ENCODE measurements at places on chromosomes 2 and 18.

DNA sequence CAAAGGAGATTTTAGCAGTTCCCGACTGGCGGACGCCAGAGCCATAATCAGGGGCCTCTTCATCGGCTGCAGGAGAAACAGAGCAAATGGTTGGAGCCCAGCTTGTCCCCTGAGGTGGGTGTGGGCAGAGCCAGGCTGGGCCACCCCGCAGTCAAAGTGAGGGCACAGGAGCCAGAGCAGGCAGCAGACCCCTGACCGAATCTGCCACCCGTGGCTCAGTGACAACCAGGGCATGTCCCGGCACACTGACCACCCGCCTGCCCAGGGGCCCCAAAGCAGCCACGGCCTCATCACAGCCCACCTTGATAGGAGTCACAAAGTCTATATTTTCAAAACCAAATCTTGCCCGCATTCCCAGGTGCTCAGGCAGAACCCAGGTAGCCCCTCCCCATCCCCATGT, 55.6 kb downstream of the AQP12A start:
- no peaks in the 10 kb centered on the region for H3K27me3 ChIP-seq
- no peaks in the 10 kb centered on the region for H3K4me1 ChIP-seq
- no peak overlapping the region for H3K4me3 ChIP-seq
- no peak overlapping the region for H3K27ac ChIP-seq
- DNase-seq, result no peak
- H3K36me3 ChIP-seq, result no peaks in the 10 kb centered on the region

DNA sequence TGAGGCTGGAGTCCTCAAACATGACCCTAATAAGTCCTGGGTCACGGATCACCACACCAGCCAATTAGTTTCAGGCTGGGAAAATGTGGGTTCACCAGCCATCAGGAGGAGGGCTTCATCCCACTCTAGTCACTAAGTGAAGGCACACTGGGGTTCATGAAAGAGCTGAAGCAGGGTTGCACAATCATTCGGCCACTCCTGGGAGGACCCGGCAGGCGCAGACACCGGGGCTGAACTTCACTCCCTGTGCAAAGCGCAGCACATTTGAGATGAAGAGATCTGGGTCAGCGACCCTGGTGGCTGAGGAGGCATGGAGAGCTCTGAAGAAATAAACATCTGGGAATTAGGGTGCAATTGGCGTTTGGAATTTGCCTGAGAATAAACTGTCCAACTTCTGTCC, 684.4 kb upstream of the SALL3 start:
- DNase-seq, result no peak
- no peak overlapping the region for H3K4me3 ChIP-seq
- H3K4me1 ChIP-seq, result no peaks in the 10 kb centered on the region
- H3K27ac ChIP-seq, result no peak overlapping the region
- peaks cover 15% of the 10 kb centered on the region for H3K27me3 ChIP-seq
- H3K36me3 ChIP-seq, result no peaks in the 10 kb centered on the region

- no peaks in the 10 kb centered on the region for H3K27me3 ChIP-seq
- H3K36me3 ChIP-seq, result no peaks in the 10 kb centered on the region
- H3K4me1 ChIP-seq, result no peaks in the 10 kb centered on the region
- DNase-seq, result no peak
These were observed 229.2 kb downstream of the GALR1 start for GRCh38 chr18:77478646-77479442.

DNA sequence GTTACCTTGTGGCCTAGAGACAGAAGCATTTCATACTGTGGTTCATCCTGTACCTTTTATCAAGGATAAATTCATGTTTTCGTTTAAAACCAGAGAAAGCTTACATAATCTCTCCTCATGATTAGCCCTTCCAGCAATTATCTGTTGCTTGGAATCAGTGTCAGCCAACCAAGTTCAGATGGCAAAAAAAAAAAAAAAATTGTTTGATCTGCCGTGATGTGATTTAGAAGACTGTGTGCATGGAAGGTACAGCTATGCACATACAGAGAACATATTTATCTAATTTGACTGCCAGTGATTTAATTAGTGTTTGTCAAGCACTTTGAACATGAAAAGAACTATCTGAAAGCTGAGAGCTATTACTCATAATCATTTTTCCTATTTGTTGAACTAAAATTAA, 180.9 kb downstream of the ZEB2 start:
- H3K4me3 ChIP-seq, result no peak overlapping the region
- no peaks in the 10 kb centered on the region for H3K36me3 ChIP-seq
- H3K27ac ChIP-seq, result no peak overlapping the region
- DNase-seq, result no peak
- no peaks in the 10 kb centered on the region for H3K27me3 ChIP-seq

DNA sequence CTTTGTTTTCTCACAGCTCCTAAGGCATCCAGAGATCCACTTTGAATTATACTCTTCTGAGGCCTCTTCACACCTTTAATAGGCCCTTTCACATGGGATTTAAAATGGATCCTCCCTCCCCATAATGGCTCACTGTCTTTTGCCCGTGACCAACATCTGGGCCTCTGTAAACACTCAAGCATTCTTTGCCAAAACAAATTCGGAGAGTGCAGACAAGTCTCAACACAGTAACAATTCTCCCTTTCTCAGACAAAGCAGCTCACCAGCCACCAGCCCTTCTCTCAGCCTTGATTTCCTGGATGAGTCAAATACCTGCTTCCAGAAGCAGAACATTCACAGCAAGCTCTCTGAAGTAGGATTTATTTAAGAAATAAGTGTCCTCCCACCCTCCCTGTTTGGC, 14.0 kb upstream of the IMP4 start:
- H3K4me1 ChIP-seq, result peaks cover 11% of the 10 kb centered on the region
- H3K36me3 ChIP-seq, result no peaks in the 10 kb centered on the region
- H3K4me3 ChIP-seq, result no peak overlapping the region
- no peak for DNase-seq
- H3K27ac ChIP-seq, result no peak overlapping the region
